ENCODE measurements at places on chromosomes 6 and 20. TPM values are rescaled to one million over a fixed set of nuclear protein-coding genes. Genes with fewer than 3 reads are reported as not detected.
A peak's percentile ranks its signal among the peaks of the same experiment; 100 is the strongest.

DNA sequence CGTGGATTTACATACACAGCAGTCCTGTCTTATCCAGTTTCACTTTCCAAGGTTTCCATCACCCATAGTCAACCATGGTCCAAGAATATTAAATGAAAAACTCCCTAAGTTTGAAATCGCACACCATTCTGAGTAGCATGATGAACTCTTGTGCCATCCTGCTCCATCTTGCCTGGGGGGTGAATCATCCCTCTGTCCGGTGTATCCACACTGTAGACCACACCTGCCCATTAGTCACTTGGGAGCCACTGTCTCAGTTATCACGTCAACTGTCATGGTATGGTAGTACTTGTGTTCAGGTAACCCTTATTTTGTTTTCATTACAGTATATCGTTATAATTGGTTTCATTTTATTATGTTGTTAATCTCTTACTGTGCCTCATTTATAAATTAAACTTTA lies 38.5 kb downstream of the PTGIS start:
- DNase-seq = no peak
- H3K27ac ChIP-seq = no peak overlapping the region
- H3K27me3 ChIP-seq = no peaks in the 10 kb centered on the region
- H3K4me3 ChIP-seq = no peak overlapping the region
- H3K4me1 ChIP-seq = no peaks in the 10 kb centered on the region

- H3K4me1 ChIP-seq = peaks cover 34% of the 10 kb centered on the region
- DNase-seq = no peak
- no peaks in the 10 kb centered on the region for H3K27me3 ChIP-seq
- no peak overlapping the region for H3K4me3 ChIP-seq
- peak overlapping the region; percentile 38 for H3K27ac ChIP-seq
These were observed 36.8 kb upstream of the PRND start for GRCh38 chr20:4684837-4685413.

DNA sequence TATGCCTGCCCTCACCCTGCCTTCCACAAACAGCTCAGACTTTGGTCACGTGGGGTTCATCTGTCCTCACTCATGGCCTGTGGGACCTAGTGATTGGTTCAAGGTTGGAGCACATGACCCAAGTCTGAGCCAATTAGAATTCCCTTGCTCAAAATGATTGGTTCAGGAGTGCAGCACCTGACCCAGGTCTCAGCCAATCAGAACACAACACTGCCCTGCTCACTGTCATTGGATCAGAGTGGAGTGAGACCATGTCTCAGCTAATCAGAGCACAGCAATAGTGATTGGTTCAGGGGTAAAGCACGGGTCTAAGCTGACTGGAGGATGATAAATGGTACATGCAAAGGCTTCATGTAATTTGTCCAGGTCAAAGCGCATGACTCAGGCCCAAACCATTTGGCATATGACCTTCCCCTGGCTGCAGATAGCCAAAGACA lies 102.2 kb downstream of the PREX1 start:
- no peaks in the 10 kb centered on the region for H3K27me3 ChIP-seq
- H3K27ac ChIP-seq = no peak overlapping the region
- DNase-seq = no peak

DNA sequence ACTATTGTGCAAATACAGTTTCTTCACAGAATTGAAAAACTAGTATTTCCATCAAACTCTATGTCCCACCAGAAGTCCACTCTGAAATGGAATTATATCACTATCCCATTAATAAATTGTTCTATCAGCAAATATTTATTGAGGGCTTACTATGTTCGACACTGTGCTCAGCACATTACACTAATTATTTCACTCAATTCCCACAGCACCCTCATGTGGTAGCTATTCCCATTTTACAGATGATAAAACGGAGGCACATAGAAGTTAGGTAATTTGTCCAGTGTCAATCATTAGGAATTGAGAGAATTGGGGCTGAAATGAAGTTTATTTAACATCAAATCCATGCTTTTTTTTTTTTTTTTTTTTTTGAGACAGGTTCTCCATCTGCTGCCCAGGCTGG lies 52.5 kb downstream of the MKKS start:
- H3K4me1 ChIP-seq = peaks cover 4% of the 10 kb centered on the region
- no peak overlapping the region for H3K27ac ChIP-seq
- no peak for DNase-seq
- no peaks in the 10 kb centered on the region for H3K27me3 ChIP-seq

- H3K27me3 ChIP-seq = no peaks in the 10 kb centered on the region
- H3K36me3 ChIP-seq = no peaks in the 10 kb centered on the region
- no peak overlapping the region for H3K4me3 ChIP-seq
- no peak for DNase-seq
These were observed 70.8 kb downstream of the TFAP2B start for GRCh38 chr6:50889497-50889896.

- peak overlapping the region; percentile 31 for H3K27ac ChIP-seq
- H3K36me3 ChIP-seq = no peaks in the 10 kb centered on the region
- DNase-seq = peak; percentile 32
- H3K4me3 ChIP-seq = no peak overlapping the region
These were observed 129.8 kb upstream of the TIAM2 start for GRCh38 chr6:154865291-154865690.

DNA sequence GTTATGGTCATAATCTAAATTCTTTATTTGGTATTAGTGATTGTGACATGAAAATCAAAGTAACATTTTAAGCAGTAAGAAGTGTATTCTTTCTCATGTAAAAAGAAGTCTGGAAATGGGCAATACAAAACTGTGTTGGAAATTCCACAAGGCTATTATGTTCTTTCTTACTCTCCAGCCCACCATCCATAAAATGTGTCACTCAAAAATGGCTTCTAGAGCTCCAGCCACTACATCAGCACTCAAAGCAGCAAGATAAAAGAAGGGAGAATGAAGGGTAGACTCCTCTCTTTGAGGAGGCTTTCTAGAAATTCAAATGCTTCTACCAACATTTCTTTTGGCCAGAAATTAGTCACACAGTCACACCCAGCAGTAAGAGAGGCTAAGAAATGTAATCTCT lies 18.4 kb downstream of the PDSS2 start:
- H3K27ac ChIP-seq = no peak overlapping the region
- no peaks in the 10 kb centered on the region for H3K36me3 ChIP-seq
- no peaks in the 10 kb centered on the region for H3K27me3 ChIP-seq
- H3K4me3 ChIP-seq = no peak overlapping the region
- no peak for DNase-seq

GRCh38 chr6:150987371-150987828 lies 121.9 kb downstream of the MTHFD1L start:
- no peak for DNase-seq
- H3K36me3 ChIP-seq = peaks cover 22% of the 10 kb centered on the region
- no peak overlapping the region for H3K4me3 ChIP-seq

DNA sequence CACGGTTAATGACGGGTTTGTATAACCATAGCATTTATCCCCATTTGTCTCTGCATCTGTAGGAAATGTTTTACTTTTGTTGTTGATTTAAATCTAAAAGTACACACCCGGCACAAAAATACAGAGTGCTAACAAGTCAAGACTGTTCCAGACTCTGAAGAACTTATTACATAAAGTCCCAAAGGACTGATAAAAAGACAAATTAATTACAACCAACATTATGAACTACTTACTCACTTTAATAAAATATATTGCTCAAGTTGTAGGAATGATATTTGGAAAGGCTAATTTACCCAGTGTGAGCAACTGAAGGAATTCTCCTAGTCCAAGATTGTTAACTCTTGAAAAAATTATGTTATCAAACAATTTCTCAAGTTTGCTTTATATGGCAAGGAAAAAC lies 115.6 kb downstream of the KIF13A start:
- peaks cover 53% of the 10 kb centered on the region for H3K4me1 ChIP-seq
- H3K4me3 ChIP-seq = no peak overlapping the region
- H3K36me3 ChIP-seq = no peaks in the 10 kb centered on the region
- no peak for DNase-seq
- H3K27me3 ChIP-seq = no peaks in the 10 kb centered on the region

GRCh38 chr6:35569011-35569461 lies 56.3 kb upstream of the TULP1 start:
- H3K27me3 ChIP-seq = peaks cover 19% of the 10 kb centered on the region
- no peaks in the 10 kb centered on the region for H3K36me3 ChIP-seq
- H3K4me3 ChIP-seq = no peak overlapping the region
- no peak for DNase-seq

DNA sequence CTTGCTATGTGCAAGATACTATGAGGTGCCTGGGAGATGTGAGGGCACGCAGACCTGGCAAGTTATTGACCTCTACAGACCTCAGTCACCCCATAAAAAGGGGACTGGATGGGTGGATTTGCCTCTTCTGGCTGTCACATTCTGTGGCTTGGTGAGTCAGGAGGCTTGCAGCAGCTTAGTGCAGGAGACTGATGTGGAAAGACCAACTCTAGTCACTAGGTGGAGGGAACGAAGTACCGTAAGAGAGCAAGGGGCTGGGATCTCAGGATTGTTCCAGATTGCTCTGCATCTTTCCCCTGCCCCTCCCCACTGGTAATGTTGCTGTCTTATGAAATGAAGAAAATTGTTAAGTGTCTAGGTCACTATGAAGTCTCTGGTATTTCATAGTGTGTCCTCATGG lies 3.3 kb downstream of the MAPRE1 start:
- H3K36me3 ChIP-seq = peaks cover 19% of the 10 kb centered on the region
- peak overlapping the region; percentile 71 for H3K27ac ChIP-seq
- peak; percentile 82 for DNase-seq
- peak overlapping the region; percentile 1 for H3K4me3 ChIP-seq
- H3K4me1 ChIP-seq = peaks cover 39% of the 10 kb centered on the region

DNA sequence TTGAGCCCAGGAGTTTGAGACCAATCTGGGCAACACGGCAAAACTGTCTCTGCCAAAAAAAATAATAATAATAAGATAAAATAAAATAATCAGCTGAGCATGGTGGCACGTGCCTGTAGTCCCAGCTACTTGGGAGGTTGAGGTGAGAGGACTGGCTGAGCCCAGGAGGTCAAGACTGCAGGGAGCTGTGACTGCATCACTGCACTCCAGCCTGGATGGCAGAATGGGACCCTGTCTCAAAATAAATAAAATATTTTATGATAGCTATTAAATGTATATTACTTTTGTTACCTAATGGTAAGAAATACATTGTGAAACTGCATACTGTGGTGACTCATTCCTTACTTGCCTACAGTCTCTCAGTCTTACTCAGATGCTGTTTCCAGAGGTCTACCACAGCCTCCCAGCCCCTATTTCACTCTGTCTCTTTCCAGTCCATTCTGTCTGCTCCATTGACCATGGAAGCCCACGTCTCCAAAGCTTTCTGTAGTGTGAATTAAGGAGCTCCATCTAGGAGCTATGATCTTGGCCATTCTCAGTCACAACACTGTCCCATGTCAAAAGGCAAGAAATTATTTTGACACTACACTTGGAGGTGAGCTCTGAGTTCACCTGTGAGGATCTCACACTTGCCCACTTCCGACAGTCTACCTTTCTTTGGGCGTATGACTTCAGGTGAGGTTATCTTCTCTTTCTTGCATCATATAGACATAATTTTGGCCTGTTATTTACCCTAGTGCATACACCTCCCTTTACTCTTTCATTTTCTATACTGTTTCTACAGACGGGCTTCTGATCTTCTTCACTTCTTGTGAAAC lies 22.4 kb upstream of the SNX9 start:
- DNase-seq = no peak
- H3K4me3 ChIP-seq = no peak overlapping the region
- H3K36me3 ChIP-seq = no peaks in the 10 kb centered on the region
- H3K27ac ChIP-seq = no peak overlapping the region
- no peaks in the 10 kb centered on the region for H3K27me3 ChIP-seq

- no peaks in the 10 kb centered on the region for H3K36me3 ChIP-seq
- no peaks in the 10 kb centered on the region for H3K27me3 ChIP-seq
- H3K4me3 ChIP-seq = no peak overlapping the region
- H3K4me1 ChIP-seq = no peaks in the 10 kb centered on the region
- no peak for DNase-seq
These were observed 178.2 kb downstream of the LRFN2 start for GRCh38 chr6:40408786-40409542.

DNA sequence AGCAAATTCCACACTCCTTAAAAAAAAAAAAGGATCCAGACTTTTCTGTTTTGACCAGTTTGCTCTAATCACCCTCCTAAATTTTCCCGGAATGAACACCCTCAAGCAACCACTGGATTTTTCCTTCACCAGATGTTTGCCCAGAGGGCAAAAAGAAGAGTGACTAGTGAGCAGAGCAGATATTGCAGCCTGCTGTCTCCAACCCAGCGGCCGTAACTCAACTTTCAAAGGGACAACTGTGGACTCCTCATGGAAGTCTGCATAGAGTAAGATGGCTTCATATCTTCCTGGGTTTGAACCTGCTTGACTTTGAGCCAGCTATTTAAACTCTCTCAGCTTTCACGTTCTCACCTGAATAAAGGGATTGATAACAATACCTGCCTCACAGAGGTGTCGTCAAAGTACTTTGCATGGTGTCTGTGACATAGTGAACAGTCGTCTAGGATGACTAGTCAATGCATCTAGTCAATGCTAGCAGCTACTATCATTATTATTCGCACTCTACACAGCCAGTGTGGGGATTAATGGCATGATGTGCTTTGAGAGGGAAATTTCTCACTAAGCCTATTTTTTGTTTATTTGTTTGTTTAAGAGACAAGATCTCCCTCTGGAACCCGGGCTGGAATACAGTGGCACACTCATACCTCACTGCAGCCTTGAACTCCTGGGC lies 92.2 kb upstream of the HIVEP1 start:
- H3K36me3 ChIP-seq = no peaks in the 10 kb centered on the region
- H3K4me3 ChIP-seq = no peak overlapping the region
- no peaks in the 10 kb centered on the region for H3K27me3 ChIP-seq
- no peak for DNase-seq

GRCh38 chr6:156842598-156843250 lies 65.5 kb downstream of the ARID1B start:
- H3K36me3 ChIP-seq = no peaks in the 10 kb centered on the region
- no peak overlapping the region for H3K27ac ChIP-seq
- H3K27me3 ChIP-seq = no peaks in the 10 kb centered on the region
- DNase-seq = no peak

- H3K4me3 ChIP-seq = no peak overlapping the region
- peak; percentile 54 for DNase-seq
- H3K27me3 ChIP-seq = no peaks in the 10 kb centered on the region
- H3K36me3 ChIP-seq = no peaks in the 10 kb centered on the region
These were observed 16.8 kb downstream of the TPD52L1 start for GRCh38 chr6:125170376-125170775.

DNA sequence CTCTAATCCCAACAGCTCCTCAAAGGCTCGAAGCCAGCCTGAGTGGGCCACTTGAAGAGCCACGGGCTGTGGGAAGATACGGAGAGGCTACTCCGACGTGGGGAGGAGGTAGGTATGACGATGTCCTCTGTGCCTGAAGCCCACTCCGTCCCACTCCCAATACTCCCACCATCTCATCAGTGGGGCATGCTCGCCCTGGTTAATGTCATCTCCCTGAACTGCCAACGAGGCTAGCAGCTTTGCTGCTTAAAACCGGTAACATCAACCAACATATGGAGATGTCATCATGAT lies 11.1 kb downstream of the NRN1 start:
- DNase-seq = peak; percentile 87
- peaks cover 11% of the 10 kb centered on the region for H3K4me1 ChIP-seq
- peak overlapping the region; percentile 75 for H3K4me3 ChIP-seq
- no peak overlapping the region for H3K27ac ChIP-seq

KDM1B gene
- 17.7 TPM for total RNA-seq

EYA4 gene
- 35.5 TPM for total RNA-seq

FNDC11 gene
- under 0.01 TPM for total RNA-seq

ELOVL4 gene
- total RNA-seq = 6.8 TPM

GRM1 gene
- total RNA-seq = under 0.01 TPM

CST7 gene
- not detected for total RNA-seq

DSP gene
- 119 TPM for total RNA-seq

COL11A2 gene
- 1.8 TPM for total RNA-seq

PAX1 gene
- total RNA-seq = under 0.01 TPM

TMEM244 gene
- total RNA-seq = not detected

DCBLD1 gene
- 22.1 TPM for total RNA-seq
